ENCODE measurements at places on chromosomes 6 and 20.

DNA sequence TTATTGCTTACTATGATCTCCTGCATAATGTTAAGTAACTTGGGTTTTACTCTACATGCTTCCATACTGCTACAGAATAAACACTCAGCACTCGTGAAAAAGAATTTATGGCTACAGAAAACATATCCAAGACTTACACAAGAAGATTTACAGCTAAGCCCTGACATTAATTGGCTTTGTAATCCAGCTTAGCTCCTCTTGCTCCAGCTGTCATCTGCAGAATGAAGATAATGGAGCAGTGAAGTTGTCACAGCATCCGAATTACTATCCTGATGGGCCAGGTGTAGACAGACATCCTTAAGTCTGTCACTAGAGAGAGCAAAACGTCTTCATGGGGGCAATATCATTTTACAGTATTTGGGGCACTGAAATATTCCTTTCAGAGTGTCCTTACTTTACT lies 155.3 kb downstream of the PRKN start:
- DNase-seq: no peak

GRCh38 chr6:41647061-41647511 lies 8.8 kb downstream of the MDFI start:
- no peak for DNase-seq

- no peak for DNase-seq
Measured at GRCh38 chr6:128630213-128630612, 109.8 kb upstream of the PTPRK start.

- no peak for DNase-seq
Measured at GRCh38 chr6:28802417-28803336, 121.1 kb downstream of the TRIM27 start.

Measured in T-helper 2 cell (primary cell).